ENCODE measurements at places on chromosomes 13 and 19.

GRCh38 chr13:33251131-33251661 is 34.4 kb downstream of the STARD13 start:
- DNase-seq, result no peak

DNA sequence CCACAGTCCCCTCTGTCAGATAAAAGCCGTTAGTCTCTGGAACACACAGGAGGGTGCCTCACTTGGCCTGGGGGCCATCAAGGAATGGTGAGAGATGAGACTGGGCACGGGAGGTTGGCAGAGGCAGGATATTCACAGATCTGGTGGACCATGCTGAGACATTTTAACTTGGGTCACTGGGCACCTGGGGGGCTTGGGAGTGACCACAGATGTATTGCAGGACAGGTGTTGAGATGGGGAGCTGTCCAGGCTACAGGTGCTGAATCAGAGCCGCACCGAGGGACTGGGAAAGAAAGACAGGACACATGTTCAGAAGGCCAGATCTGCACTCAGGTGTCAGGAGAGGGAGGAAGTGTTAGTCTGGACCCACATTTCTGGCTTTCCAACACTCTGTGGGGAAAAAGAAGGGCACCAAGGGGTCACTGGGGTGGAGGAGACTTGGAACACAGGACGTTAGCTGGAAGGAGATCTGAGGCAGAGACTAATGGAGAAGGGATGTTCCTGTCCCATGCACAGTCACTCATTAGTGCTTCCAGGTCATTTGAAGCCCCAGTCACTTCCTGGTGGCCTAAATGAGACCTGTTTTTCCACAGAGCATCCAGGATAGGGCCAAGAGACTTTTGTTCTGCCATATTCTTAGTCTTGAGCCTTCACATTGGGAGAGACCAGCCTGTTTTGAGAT is 56.1 kb downstream of the CHST8 start:
- no peak for DNase-seq

DNA sequence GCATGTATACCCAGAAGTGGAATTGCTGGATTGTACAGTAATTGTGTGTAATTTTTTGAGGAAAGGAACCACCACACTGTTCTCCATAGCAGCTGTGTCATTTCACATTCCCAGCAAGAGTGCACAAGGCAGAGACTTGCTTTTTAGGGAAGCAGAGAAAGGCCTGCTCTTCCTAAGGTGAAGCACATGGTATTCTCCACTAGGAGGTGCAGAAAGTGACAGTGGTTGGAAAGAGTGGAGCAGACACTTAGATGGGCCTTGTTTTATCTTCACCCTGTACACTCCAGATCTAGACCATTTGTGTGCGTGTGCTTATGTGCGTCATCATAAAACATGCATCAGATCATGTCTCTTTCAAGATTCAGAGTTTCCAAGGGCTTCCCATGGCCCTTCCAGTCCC is 35.0 kb downstream of the FAM124A start:
- DNase-seq, result no peak

DNA sequence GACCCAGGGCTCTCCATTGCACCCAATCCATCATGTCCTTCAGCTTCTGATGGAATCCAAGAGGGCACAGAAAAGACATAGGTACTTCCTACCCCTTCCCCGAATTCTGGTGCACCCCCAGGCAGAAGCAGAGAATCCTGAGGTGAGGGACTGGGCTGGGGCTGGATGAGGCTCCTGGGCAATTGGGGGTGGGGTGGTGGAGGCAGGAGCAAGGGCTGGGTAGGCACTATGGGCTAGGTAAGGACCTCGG is 2.7 kb upstream of the KCNC3 start:
- no peak for DNase-seq

- no peak for DNase-seq
These were observed 697 bp downstream of the FCGRT start for GRCh38 chr19:49512970-49513745.

DNA sequence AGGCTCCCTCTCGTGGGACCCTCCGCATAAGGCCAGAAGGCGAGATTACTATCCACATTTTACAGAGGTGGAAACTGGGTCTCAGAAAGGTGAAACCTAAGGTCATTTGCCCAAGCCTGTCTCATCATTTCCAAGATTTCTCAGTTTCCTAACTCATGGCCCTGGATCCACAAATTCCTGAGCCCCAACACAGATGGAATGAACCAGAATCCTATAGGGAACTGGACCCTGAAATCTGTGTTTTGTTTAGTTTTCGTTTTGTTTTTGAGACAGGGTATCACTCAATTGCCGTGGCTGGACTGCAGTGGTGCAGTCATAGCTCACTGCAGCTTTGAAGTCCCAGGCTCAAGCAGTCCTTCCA is 563 bp upstream of the GNG7 start:
- DNase-seq, result no peak

Data from stimulated activated CD4-positive, alpha-beta T cell treated with anti-CD3 and anti-CD28 coated beads, Interleukin-2, amount 100 ng/mL, for 48 hours (primary cell).